Dorsolateral prefrontal cortex (tissue), 122 donors: ENCODE measurements at places on chromosomes 1 and 21.
A peak's percentile ranks its signal among the peaks of the same experiment; 100 is the strongest.

DNA sequence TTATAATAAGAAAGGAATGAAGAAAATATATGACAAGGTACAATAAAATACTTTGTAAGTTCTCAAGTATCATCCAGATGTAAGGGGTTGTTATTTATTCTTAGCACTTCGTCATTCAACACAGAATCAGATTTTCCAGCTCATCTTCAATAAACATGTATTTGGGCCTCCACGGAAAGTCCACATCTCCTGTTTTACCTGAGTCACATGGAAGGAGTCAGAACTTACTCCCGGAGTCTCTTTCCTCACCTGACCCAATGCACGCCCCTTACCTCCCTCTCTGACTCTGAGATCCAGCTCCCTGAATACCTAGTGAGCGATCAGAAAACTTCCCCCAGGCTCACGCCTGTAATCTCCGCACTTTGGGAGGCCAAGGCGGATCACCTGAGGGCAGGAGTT lies 1.5 kb upstream of the PMVK start:
- DNase-seq, result no peak

- no peak for DNase-seq
Measured at GRCh38 chr1:55380355-55380970, 165.3 kb upstream of the USP24 start.

- DNase-seq, result no peak
Measured at GRCh38 chr1:25774921-25775771, 24.8 kb upstream of the SELENON start.

GRCh38 chr1:166839600-166840308 lies 479 bp downstream of the POGK start:
- peak; percentile 57 for DNase-seq

DNA sequence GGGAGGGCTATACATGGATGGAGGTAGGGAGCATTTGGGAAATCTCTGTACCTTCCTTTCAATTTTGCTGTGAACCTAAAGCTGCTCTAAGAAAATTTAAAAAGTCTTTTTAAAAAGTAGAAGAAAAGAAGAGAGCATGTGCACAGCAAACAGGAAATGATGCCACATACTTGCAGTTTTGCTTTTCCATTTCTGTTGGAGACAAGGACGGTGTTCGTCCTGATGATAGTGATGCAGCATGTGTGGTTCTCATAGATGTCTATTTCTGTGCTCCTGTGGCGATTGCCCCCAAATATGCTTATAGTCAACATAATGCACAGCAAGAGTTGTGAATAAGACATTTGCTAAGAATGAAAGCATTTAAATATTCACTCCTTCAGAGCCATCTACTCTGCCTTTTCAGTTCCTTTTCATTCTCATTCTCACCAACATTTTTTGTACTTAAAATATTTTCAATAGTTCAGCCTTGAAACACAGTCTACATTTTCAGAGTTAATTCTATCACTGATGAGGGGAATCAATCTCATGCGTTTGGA lies 66.6 kb downstream of the LRRC8C start:
- DNase-seq, result no peak
